ENCODE measurements at places on chromosomes 5 and 9. TPM values are rescaled to one million over a fixed set of nuclear protein-coding genes. Genes with fewer than 3 reads are reported as not detected.

The TRMT10B gene
- total RNA-seq = 4.6 TPM

GRCh38 chr9:92265154-92265553 lies 28.3 kb downstream of the IARS1 start:
- no peak for DNase-seq

GRCh38 chr5:132492386-132493125 lies 2.0 kb upstream of the IRF1 start:
- DNase-seq = no peak

DNA sequence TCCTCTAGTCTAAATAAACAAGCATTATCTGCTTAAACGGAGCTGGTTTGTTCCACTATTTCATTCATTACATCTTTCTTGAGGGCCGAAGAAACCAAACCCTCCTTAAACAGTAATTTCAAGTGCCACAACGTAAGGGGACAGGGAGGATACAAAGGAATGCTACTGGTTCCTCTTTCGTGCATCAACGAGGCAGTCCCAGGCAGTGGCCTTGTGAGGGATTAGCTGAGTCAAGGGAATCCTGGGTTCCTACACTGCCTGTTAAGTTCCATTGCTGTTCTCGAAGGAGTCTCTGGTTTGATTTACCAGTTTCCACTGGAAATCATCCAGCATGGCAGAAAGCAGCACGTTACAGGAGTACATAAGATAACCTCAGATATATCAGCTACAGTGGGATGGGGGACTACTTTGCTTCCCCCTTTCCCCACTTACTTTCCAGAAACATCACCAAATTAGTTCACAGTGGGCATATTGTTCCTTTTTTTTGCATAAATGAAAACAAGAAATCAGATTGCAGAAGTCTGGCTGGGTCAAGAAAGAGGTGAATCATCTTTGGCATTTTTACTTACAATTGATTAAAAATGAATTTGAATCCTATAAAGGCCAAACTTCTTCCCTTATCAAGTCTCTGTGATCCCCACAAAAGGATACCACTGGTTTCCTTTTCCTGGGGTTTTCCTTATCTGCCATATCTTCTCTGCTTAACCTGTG lies 2.5 kb upstream of the RANBP3L start:
- DNase-seq = no peak
